ENCODE measurements at places on chromosomes 3 and 15.

DNA sequence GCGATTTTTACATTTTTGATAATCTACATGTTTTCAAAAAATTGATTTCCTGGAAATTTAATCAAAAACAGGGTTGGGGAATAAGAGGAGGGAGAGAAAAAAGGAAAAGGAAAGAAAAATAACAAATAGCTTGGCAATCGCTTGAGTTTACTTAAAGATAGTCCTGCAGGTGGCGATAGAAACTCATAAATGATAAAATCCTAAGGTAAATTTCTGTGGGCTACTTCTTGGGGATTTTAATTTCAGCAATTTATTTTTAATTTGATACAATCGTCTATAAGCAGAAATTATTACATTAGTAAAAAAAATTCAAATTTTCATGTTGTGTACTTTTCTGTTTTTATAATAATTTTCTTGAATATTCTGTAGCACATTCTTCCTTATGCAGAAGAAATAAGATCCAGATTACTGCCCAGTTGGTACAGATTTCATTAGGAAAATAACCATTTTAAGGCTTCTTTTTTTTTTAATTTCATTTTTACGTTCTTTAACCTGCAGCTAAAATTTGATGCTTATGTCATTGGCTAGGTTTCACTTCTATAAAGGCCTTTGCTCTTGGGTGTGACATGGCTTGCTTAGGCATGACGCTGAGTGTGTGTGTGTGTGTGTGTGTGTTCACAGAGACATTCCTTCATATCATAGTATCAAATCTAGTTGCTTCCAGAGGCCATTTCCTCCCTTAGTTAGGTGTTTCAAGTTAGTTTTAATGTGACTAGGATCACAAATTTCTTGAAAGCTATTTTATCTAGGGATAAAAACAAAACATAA is 181.8 kb downstream of the MCTP2 start:
- DNase-seq: no peak

DNA sequence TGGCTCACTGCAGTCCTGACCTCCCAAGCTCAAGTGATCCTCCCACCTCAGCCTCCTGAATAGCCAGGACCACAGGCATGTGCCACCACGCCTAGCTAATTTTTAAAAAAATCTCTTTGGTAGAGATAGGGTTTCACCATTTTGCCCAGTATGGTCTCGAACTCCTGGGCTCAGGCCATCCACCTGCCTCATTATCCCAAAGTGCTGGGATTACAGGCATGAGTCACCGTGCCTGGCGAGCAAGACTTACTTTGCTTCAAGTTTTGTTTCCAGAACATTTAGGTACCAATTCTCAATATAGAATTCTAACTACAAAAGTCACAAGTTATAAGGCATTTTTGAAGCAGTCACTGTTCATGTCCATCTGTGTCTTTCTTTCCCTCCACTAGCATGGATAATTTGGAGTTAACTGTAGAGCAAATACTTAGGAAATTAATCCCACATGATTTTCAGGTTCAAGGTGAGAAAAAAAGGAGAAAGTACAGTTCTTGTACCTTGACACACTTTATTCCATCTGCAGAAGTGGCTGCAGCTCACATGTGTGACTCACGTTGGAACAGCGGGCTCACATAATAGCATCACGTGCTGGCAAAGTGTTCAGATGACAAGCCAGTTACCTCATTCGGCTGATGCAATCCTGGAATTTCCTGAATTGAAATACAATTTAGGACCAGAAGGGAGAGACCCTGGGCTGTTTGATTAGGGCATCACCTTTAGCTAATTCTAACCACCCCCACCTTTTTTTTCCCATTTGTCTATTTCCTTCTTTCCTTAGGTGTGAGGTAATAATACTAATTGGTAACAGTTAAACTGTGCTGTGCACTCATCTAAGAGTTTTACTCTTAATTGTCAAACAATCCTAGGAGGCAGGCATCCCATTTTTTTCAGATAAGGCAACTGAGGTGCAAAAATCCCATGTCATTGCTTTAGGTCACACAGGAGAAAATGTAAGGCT is 46.9 kb upstream of the NEDD4 start:
- no peak for DNase-seq

- no peak for DNase-seq
These were observed 28.6 kb downstream of the POMGNT2 start for GRCh38 chr3:43077261-43077660.

- no peak for DNase-seq
These were observed 78.3 kb upstream of the PPP2R3A start for GRCh38 chr3:135887220-135887619.

GRCh38 chr15:58585693-58586443 is 154.1 kb downstream of the LIPC start:
- no peak for DNase-seq

GRCh38 chr3:107954845-107955244 is 136.0 kb downstream of the CD47 start:
- DNase-seq: no peak

- DNase-seq: no peak
These were observed 90.4 kb downstream of the TBC1D2B start for GRCh38 chr15:77986891-77987764.

DNA sequence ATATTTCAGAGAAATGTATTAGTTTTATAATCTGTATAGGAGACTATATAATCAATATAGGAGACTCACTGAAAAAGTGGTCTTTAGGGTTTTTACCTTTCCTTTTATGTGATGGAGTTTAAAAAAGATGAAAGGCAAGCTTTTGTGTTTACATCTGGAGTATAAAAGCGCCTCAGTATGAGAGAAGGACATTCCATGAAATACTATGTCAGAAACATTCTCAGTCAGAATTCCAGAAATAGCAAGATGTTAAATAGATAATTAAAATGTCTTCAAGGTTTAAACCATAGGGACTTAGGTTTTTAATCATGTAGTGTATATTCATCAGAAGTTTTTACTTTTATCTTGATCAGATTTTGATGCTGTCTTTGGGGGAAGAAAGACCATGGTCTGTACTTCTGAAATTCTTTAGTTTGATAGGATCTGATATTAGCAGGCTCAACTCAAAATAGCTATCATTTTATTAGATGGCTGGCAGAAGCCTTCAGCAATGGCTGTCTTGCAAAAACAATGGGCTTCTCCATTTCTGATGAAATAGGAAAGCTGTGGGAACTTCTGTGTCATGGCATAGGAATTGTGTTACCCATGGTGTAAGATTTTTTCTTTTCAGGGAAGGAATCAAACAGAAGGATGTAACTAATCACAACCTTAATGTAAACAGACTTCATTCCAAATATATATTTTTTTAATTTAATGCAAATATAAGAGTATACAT is 209.6 kb upstream of the PLSCR5 start:
- no peak for DNase-seq

DNA sequence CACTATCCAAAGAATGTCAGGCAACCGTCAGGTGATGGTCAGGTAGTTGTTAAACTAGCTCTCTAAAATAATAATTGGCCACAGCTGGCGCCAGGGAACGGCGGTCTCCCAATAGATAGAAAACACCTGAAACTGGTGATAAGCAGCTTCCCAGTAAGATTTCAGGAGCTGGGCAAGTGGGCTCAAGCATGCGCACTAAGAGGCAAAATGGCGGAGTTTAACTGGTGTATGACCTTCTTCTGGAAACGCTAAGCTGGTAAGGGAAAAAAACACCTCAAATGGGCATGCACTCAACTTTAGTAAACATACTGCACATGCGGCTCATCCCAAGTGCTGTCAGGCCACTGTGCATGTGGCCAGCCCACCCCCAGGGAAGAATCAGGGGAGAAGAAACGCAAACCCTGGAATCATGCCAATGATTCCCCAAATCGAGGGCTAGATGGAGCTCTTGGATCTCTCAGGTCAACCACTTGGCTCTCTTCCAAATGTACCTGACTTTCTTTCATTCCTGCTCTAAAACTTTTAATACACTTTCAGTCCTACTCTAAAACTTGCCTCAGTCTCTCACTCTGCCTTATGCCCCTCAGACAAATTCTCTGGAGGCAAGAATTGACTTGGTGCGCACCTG is 195.0 kb downstream of the ZNF621 start:
- no peak for DNase-seq

DNA sequence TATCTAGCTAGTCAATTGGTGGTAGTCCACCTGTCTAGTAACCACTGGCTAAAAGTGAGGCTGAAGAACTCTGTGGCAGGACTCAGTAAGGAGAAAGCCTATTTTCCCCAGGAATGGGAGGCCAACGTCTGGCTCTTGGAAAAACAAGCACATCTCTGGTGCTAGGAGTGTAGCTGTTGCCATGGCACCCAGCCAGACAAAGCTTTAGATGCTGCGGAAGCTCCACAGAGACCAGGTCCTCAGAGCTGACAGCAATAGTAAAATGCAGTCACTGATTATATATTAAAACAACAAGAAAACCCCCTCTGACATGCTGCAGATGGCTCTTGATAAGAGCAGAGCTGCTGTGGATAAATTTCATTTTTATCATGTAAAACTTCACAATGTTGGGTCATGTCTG is 124.9 kb upstream of the STRIT1 start:
- DNase-seq: no peak

DNA sequence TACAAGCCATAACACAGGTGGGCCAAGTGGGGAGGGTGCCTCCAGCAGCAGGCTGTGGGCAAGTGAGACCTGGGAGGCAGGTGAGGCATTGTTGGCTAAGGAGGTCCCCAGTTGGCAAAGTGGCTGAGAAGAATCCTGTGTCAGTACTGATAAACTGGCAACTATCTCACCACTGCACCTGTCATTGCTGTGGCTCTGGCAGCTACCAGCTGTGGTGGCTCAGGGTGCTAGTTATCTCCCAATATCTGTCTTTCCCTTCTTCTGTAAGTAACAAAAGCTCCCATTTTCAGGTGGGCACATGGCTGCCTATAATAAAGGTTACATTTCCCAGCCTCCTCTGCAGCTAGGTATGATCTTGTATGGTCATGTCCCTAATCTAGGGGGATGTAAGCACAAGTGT is 80.6 kb upstream of the RNF7 start:
- DNase-seq: no peak

DNA sequence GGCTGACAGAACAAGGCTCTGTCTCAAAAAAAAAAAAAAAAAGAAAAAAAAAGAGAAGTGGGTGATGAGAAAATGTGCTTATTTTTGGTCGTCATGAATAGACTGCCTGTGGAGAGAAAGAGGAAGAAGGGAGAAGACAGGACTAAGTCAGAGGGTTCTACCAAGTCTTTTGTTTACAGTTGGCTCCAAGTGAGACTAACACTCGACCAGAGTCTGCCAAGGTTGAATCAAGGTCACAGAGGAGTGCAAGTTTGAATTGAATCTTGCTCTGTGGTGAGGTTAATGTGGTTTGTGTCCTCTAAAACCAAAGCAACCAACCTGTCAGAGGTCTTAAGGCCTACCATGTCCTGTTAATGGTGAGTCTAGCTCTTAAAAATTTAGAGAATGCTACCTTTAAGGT is 334.1 kb upstream of the GRM7 start:
- DNase-seq: no peak

GRCh38 chr3:89145995-89146394 is 38.6 kb downstream of the EPHA3 start:
- DNase-seq: no peak
